ENCODE measurements at places on chromosomes 6 and 20.

DNA sequence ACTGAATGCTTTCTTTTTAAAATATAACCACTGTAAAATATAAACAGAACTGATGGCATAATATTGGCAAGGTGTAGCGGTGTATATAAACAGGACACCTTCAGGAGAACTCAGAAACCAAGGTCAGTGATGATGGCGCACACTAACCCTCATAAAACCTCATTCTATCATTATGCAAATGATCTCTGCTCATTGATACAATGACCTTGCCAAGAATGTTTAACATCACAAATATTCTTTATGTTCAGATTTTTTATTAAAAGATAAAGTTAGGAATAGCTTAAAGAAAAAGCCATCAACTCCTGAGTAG is 48.6 kb upstream of the DST start:
- no peak for DNase-seq

DNA sequence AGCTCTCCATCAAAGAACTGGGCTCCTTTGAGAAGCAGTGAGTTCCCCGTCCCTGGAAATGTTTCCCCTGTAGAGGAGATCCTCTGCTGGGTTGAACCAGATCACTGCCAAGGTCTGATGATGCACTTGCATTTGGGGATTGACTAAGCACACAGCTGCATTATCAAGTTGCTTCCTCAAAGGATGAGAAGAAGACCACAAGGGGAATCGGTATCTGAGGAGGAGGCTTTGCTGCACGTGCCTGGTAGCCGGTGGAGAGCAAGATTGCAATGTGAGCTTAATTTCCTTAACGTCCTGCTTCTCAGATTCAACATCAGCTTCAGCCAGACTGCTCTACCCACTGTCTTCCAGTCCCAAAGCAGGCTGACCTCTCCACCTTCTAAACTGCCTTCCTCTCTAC is 128.8 kb upstream of the STMND1 start:
- no peak for DNase-seq

DNA sequence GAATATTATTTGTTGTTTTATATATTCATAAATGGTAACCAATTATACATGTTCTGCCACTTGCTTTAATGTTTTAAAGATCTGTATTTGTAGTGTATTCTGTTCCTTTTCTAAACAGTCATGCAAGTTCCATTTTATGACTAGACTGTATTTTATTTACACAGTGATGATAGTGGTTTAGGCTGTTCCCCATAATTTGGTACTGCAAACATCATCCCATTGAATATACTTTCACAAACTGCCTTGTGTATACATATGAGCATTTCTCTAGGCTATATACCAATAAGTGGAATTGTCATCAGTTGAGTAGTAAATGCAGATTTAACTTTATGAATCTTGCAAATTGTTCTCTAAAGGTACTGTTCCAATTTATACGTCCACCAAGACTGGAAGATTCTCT is 738.0 kb downstream of the EPHA7 start:
- DNase-seq = no peak

DNA sequence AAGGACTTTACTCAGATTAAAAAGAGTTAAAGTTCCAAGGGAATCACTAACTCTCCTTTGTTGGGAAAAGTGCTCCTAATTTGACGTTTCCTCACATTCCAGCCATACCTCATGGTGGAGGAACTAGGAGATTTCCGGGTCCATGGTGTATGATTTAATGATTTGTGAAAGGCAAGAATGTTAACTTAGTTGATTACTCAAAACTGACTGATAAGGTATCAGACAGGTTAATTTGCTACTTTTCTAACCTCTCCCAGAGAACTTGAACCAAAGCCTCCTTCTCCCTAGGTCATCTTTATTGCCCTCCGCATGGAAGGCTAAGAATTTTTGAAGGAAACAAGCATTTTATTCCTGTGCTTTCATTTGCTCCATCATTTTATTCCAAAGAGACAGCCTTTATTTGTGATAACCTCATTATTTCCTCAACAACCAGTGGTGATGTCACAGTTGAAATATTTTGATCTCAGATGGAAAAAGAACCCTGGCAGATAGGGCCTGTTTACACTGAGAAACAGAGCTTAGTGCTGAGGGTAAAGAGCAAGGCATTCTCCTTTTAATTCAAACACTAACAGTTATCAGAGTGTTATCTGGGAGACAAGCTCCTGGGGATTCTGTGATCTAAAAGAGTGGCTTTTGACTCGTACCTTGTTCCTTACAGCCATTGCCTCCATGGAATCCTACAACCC is 57.4 kb upstream of the BMP2 start:
- no peak for DNase-seq

DNA sequence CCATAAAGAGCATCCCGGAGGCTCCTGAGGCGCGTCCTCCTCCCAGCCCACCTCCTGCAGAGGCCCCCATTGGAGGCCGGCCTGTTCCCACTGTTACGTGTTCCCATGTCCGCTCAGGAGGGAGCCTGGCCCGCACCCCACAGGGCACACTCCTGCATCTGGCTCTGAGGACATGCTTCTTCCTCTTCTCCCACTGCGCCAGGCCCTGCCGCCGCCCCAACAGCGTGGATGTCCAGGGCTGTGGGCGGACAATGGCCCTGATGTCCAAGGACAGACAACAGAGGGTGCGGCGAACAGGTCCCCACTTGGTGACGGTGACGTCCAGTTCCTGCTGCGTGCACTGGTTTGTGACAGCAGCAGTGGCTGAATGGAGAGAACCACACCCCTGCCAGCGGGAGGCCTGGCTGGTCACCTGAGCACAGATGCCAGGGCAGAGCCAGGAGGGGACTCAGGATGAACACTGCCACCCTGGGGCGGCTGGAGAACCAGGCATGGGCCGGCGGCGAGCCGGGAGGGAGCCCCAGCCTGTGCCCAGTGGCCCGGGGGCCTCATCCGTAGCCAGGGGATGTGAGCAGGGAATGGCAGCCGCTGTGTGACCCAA is 26.6 kb downstream of the FRMD1 start:
- DNase-seq = no peak

GRCh38 chr20:58523971-58524315 is 8.7 kb upstream of the APCDD1L start:
- DNase-seq = no peak

GRCh38 chr6:144219056-144219685 is 66.0 kb upstream of the UTRN start:
- peak; percentile 22 for DNase-seq
